DMS153 (cell line): ENCODE measurements at places on chromosomes 13 and 19.
A peak's percentile ranks its signal among the peaks of the same experiment; 100 is the strongest.

DNA sequence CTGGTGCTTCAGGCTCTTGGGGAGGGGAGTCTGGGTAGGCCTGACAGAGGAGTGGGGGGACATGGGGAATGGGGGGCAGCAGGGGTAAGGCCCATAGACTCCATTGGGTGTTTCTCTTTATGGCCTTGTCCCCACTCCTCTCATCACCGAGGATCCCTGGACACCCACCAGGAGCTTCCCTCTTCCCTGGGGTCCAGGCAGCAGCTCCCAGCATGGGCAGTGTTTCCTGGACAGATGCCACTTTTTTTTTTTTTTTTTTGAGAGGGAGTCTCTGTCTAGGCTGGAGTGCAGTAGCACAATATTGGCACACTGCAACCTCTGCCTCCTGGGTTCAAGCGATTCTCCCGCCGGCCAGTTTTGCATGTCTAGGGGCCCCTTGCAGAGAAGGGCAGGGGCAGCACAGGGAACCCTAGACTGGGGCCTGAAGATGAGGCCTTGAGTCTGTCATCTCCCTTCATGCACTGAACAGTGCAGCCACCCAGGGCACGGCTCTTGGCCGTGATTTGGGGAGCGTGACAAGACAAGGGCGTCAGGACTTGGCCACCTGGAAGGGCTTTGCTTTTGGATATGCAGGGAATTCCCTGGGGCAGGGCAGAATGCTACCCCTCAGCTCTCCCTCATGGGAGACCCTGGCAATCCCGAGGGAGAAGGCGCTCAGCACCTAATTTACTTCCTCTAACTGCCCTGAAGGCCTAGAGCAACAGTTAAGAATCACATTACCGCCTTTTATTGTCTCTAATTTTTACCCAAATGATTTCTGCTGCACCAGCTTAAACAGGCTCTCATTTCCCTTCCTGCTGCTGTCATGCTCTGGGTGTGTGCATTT is 213.9 kb upstream of the ZNF536 start:
- no peak for DNase-seq

- DNase-seq = no peak
Measured at GRCh38 chr13:99196466-99197116, 4.1 kb upstream of the UBAC2 start.

- DNase-seq = no peak
Measured at GRCh38 chr13:30787738-30788525, 52.6 kb downstream of the ALOX5AP start.

- DNase-seq = no peak
Measured at GRCh38 chr19:42028304-42029216, 34.5 kb upstream of the ATP1A3 start.

DNA sequence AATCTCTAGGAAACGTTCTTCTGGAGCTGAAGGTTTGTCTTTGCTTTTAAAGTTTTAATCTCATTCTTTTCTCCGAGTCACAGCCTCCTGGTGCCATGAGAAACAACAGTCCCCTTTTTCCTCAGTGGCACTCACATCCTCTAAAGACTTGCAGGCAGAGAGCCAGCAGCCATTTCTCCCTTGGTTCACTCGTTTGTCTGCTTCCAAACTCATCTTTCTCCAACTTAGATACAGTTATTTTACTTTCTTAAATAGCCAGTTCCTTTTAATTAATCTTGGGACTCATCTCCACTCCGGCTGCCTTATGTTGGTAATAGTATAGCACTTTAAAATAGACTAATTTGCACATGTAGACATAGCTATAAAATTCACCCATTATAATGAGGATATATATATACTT is 555.2 kb downstream of the FGF9 start:
- no peak for DNase-seq

DNA sequence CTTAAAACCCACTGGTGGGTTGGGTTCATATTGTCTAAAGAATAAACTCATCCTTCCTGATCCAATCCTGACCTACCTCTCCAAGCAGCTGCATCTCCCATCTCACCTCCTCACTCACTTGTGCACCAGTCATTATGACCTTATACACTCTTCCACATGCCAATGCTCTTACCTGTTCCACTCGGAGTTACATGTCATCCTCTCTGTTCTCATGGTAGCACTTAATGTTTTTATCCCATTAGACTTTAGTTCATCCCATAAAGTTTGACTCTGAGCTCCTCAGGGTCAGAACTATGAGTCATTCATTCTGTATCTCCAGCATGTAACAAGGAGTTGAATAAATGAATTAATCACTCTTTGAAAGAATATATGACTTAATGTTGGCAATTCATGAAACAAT is 330.2 kb downstream of the KLF12 start:
- DNase-seq = no peak

GRCh38 chr19:36398571-36398970 is 19.6 kb upstream of the ZFP14 start:
- DNase-seq = no peak

DNA sequence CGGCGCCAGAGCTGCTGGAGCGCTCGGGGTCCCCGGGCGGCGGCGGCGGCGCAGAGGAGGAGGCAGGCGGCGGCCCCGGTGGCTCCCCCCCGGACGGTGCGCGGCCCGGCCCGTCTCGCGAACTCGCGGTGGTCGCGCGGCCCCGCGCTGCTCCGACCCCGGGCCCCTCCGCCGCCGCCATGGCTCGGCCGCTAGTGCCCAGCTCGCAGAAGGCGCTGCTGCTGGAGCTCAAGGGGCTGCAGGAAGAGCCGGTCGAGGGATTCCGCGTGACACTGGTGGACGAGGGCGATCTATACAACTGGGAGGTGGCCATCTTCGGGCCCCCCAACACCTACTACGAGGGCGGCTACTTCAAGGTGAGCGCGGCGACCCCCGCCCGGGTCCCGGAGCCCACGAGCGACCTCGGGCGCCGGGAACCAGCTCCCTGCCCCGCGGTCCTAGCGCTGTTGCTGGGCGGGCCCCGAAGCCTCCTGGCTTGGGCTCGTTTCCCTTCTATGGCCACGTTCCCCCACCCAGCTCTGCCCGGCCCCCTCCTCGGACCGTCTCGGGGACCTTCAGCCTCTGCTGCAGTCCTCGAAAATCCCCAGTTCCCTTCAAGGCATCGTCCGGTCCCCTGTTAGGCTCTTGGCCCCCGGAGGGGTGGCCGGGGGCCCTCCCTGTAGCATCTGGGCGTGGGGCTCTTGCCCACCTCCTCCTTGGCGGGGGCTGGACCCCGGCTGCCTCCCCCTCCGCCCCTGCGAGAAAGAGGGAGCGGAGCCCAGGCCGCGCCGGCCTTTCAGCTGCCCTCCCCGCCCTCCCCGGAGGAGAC is at the start of gene CDC34:
Gene CDC34 (plus strand): TSS at position 8 of the 808 bp plus-strand sequence. CDS start 172 bp downstream, at position 180.
- DNase-seq = no peak

GRCh38 chr19:39409208-39410016 is 2.8 kb downstream of the ZFP36 start:
- DNase-seq = peak; percentile 89

GRCh38 chr19:58511353-58512208 is at the start of gene SLC27A5:
TSS of gene SLC27A5 (minus strand) at chr19:58511992. CDS start at chr19:58511955, 37 bp downstream.
- no peak for DNase-seq

DNA sequence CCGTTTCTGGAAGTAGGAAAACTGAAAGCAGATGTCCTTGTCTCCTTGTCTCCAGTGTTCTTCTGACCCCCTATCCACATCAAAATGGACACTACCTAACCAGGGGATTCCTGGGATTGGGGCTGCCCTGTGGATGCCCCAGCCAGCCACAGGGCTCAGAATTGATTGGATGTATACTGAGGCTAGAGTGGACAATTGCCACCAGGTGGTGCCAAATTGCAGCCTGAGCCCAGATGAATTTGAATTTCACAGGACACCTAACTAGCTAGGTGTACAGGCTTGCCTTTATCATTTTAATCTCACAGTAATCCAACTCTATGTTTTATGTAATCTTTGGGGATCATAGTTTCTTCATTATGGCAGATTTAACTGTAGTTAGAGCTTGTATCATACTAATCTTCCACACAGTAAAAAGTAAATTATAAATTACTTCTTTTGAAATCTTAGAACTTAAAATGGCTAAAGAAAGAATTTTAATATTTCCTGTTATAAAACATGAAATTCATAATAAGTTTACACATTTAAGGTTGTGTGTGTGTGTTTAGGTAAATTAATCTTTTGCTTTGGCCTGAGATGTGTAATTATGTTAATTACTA is 58.0 kb downstream of the PIBF1 start:
- DNase-seq = peak; percentile 33

DNA sequence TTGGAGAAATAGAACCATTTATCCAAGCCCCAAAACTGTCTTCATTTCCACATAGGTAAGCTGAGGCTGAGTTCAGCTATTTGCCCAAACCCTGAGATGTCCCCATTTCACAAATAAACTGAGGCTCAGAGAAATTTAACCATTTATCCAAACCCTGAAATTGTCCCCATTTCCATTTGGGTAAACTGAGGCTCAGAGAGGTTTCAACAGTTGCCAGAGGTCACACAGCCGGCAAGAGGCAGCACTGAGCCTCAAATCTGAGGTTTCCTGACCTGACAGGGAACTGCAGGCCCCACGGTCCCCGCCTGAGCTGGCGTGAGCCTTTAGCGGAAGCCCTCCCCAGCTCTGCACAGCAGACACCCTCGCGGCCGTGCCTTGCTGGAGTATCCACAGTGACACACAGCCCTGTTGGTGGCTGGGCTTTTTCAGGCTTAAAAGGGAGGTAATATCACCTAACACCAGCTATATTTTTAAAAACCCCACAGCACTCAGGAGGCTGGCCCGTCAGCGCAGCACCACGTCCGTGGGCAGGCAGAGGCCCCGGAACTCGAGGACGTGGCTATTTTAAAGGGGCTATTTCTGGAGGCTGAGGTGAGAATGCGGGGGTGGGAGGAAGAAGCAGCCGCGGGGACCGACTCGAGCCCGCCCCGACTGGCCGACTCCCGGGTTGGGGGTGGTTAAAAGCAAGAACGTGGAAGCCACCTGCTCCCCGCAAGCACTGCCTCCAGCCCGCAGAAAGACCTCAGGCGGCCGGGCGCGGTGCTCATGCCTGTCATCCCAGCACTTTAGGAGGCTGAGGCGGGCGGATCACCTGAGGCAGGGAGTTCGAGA is 18.5 kb downstream of the PTPRS start:
- no peak for DNase-seq
